ENCODE measurements at places on chromosomes 2 and 18.

GRCh38 chr2:208179028-208179609, 10.7 kb downstream of the C2orf80 start:
- DNase-seq: no peak

DNA sequence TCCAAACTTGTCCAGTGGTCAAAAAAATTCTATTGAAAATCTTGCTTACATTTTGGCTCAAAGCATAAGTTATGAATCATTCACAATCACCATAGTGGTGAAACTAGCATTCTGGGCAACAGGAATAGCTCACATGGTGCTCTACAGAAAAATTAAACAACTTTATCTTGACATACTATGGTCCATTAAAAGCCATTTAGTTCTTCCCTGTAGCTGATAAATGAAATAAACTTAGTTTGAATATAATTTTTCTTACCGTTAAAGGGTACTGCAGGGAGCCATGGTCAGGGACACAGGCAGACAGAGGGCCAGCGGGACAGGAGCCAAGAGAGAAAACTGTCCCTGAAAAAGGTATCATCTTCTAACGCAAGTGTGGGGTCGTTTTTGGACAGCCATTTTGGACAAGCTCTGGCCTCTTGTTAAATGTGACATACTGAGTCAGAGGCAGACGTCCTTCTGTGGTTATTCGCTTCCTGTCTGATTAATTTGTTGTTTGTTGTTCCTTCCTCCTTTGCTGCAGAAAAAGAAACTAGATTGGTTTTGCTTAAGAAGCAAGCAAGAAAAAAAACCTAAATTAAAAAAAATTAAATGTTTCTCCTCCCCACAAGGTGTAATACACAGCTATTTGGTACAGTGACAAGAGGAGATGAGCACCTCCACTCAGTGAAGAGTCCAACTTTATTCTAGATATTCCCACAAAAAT, at the start of gene WIPF1:
Gene WIPF1 (minus strand): TSS at position 460 of the 703 bp plus-strand sequence. CDS start 12,231 bp downstream, outside the sequence.
- no peak for DNase-seq

DNA sequence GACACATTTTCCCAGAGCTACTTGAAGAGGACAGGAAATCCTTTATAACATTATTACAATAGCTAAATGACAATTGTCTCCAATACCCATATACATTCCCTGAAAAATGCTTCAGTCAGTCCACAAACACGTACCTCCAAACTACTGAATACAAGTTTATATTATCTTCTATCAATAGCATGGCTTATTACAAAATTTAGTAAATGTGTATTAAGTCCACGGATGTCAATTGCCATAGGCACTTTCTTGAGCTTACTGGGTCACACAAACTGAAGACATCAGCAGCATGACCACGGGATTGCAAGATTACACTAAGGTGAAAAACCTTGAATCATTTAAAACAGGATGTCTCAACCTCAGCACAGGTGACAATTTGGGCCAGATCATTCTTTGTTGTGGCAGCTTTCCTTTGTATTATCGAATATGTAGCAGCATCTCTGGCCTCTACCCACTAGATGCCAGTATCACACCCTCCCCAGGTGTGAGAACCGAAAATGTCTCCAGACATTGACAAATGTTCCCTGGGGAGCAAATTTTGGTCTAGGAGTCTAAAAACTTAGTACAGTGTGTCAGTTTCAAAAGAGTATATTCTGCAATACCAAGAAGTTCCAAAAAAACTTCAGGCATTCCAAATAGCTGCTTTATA, 1.4 kb downstream of the MBD2 start:
- DNase-seq: peak; percentile 37

DNA sequence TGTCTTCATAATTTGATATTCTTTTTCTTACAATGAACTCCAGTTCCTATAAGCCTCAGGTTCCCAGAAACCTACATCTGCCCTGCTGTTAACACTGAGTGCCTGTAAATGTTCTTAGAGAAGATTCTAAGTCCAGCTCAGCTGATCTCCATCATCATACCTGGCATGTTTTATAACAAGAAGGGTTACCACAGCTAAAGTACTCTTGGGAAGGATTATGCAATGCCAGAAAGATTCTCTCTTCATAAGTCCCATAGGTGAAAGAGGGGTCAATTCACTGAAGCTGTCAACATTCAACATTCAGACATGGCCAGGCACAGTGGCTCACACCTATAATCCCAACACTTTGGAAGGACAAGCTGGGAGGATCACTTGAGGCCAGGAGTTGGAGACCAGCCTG, 31.3 kb upstream of the PTPN4 start:
- DNase-seq: no peak

- no peak for DNase-seq
These were observed 59.5 kb downstream of the TMEM131 start for GRCh38 chr2:97936199-97936598.

Measured in pons (tissue), 1 donor.